Hepatocyte (in vitro differentiated cells): ENCODE measurements at places on chromosomes 12 and 14. TPM values are rescaled to one million over a fixed set of nuclear protein-coding genes. Genes with fewer than 3 reads are reported as not detected.
A peak's percentile ranks its signal among the peaks of the same experiment; 100 is the strongest.

The ALDH2 gene
- 116 and 126 TPM in 2 replicates for total RNA-seq

The SERPINA3 gene
- 402 and 457 TPM in 2 replicates for total RNA-seq

DNA sequence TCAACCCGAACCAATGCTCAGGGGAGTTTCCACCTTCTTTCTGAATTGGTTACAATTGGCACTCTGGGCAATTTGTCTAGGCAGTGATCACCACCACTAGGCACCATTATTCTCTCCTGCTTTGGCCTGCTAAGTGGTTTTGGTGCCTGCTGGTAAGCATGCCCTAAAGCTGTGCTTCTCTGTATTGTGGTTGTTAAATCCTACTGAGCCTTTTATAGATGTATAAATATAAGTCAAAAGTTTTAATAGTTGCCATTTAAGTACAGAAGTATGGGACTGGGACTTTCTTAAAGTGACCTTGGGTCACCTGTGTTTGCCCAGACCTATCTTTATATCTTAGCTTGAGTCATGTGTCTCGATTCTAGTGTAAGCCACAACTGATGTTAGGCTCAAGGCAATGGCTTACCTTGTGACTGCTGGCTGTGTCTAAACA is 475.9 kb downstream of the SLC16A7 start:
- H3K36me3 ChIP-seq, result no peaks in the 10 kb centered on the region
- H3K27ac ChIP-seq, result no peak overlapping the region
- H3K4me3 ChIP-seq, result no peak overlapping the region
- H3K27me3 ChIP-seq, result no peaks in the 10 kb centered on the region
- DNase-seq, result no peak

GRCh38 chr14:55707365-55707804 is 127.4 kb downstream of the KTN1 start:
- peaks cover 6% of the 10 kb centered on the region for H3K4me1 ChIP-seq
- peak; percentile 61 for DNase-seq
- H3K27ac ChIP-seq, result no peak overlapping the region
- H3K4me3 ChIP-seq, result no peak overlapping the region
- H3K36me3 ChIP-seq, result no peaks in the 10 kb centered on the region
- no peaks in the 10 kb centered on the region for H3K27me3 ChIP-seq

The LRP1-AS gene
- total RNA-seq, result not detected in 2 replicates

- H3K4me3 ChIP-seq, result no peak overlapping the region
- no peak overlapping the region for H3K27ac ChIP-seq
- H3K36me3 ChIP-seq, result no peaks in the 10 kb centered on the region
- DNase-seq, result no peak
- no peaks in the 10 kb centered on the region for H3K27me3 ChIP-seq
- H3K4me1 ChIP-seq, result no peaks in the 10 kb centered on the region
These were observed 535.6 kb upstream of the ATP2B1 start for GRCh38 chr12:90244232-90244631.

DNA sequence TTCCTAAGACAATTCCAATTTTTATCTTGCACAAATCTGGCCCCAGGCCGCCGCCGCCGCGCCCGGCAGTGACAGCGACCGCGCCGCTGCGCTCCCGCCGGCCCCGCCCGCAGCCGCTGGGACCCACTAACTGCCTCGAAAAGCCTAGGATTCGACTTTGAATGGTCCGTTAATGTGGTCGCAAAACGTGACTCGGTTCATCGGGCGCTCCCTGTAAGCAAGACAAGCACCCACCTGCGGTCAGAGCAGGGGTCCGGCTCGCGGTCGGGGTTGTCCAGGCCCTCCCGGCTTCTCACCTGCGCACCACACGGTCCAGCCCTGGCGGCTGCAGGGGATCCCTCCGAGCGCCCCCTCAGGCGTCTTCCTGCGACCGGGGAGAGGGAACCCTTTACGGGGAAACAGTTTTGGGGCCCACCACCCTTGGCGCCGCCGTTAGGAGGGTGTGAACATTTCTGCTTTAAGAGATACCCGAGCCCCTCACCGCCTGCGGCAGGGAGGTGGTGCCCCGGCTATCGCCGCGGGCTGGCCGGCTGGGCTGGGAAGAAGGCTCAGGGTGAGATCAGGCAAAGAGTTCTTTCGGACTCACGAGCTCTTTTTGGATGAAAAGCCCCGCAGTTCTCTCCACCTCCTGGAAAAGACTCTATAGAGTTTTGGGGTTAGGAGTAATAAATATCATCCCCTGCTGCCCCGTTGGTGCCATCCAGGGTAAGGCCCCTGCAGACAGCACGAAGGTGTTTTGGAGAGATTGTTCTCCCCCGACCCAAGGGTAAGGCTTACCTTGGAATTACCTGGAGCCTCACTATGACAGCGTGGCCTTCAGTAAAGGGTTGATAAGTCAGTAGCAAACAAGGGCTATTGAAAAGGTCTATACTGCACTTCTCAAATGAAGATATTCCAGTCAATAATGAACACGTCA is 13.6 kb upstream of the FOXJ2 start:
- H3K4me3 ChIP-seq, result peak overlapping the region; percentile 23
- no peaks in the 10 kb centered on the region for H3K36me3 ChIP-seq
- H3K27me3 ChIP-seq, result peaks cover 35% of the 10 kb centered on the region
- no peak overlapping the region for H3K27ac ChIP-seq
- H3K4me1 ChIP-seq, result peaks cover 2% of the 10 kb centered on the region

DNA sequence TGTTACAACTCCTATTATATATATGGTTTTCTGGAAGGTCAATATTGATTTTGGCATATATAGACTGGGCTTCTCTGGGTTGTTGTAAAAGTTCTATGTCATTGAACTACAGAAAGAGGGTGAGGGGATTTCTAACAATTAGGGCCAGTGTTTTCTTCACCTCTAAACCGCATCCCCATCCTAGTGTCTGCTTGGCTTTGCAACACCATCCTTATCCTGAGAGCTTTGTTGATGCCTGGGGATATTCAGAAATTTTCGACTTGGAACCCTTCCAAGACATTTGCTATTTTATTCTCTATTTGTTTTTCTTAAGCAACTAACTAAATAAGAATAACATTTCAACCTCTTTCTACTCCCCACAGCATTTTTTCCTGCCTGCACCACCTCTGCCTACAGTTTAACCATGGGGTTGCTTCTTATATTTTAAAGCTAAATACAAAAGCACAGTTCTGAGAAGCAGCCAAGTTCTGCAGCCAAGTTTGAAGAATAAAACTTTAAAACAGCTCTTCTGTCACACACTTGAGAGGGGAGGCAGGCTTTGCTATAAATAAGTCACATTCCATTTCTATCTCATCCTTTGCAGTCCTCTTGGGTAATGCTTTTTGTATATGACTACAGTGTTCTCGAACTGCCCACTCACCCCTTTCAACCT is 53.4 kb downstream of the RGS6 start:
- no peaks in the 10 kb centered on the region for H3K27me3 ChIP-seq
- peak overlapping the region; percentile 1 for H3K27ac ChIP-seq
- no peak overlapping the region for H3K4me3 ChIP-seq
- DNase-seq, result peak; percentile 19
- H3K4me1 ChIP-seq, result no peaks in the 10 kb centered on the region

The OR10A7 gene
- total RNA-seq, result not detected in 2 replicates

The ABCD4 gene
- 37.3 and 44.0 TPM in 2 replicates for total RNA-seq

DNA sequence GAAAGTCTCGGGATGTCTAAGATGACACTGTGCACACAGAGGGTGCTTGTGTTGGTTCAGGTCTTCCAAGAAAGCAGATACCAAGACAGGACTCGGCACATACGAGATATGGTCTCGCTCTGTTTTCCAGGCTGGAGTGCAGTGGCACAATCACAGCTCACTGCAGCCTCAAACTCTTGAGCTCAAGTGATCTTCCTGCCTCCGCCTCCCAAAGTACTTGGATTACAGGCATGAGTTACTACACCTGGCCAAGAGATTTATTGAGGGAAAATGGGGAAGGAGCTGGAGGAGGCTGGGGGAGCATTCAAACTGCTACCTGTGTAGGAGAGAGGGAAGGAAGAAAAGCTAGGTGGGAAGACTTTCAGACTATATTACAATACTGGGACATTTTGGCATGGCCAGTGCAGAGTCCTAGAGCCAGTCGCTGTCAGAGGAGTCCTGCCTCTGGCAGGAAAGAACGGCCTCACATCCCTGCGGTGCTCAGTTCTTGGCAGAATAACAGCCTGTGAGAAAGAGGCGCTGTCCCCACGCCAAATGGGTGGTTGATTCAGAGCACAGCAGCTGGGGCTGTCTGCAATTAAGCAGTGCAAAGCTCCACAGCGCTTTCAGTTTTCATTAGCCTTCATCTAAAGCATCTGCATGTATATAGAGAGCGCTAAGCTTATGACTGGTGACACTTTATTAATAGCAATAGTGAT is 18.3 kb downstream of the SLC17A8 start:
- H3K27me3 ChIP-seq, result no peaks in the 10 kb centered on the region
- H3K36me3 ChIP-seq, result no peaks in the 10 kb centered on the region
- no peaks in the 10 kb centered on the region for H3K4me1 ChIP-seq
- DNase-seq, result no peak
- no peak overlapping the region for H3K27ac ChIP-seq
- H3K4me3 ChIP-seq, result no peak overlapping the region

DNA sequence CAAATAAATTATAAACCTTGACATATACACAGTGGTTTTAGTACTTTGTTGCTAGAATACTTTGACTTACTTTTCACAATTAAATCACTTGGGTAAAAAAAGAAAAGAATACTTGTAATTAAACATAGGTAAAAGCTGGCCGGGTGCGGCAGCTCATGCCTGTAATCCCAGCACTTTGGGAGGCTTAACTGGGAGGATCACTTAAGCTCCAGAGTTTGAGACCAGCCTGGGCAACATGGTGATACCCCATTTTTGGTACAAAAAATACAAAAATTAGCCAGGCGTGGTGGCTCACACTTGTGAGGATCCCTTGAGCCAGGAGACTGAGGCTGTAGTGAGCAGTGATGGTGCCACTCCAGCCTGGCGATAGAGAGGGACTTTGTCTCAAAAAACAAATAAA is 7.8 kb downstream of the STX2 start:
- no peaks in the 10 kb centered on the region for H3K27me3 ChIP-seq
- H3K4me3 ChIP-seq, result no peak overlapping the region
- H3K27ac ChIP-seq, result peak overlapping the region; percentile 21

The PRIMA1 gene
- total RNA-seq, result 1.5 and 2.0 TPM in 2 replicates

DNA sequence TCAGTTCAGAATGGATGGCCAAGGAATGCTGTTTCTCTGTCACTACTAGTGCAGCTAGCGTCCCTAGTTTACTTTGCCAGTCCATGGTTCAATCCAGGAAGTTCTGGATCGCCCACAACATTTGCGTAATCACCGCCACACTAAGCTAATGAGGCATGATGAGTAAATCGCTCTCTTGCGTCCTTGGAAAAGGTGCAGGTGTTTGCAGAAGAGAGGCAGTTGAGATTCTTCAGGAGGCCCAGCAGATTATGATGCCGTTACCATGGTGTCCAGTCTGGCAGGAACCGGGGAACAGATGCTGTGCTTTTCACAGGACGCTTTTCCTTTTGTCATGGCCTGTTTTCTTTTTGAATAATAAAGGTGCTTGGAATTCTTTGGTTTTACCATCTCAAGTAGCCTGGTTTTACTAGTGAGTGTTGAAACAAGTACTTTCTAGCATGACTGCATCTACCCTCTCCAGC is 9.0 kb downstream of the TPH2 start:
- H3K36me3 ChIP-seq, result no peaks in the 10 kb centered on the region
- peak; percentile 72 for DNase-seq
- peaks cover 18% of the 10 kb centered on the region for H3K27me3 ChIP-seq
- no peaks in the 10 kb centered on the region for H3K4me1 ChIP-seq

GRCh38 chr12:14910090-14910915 is 24.6 kb upstream of the MGP start:
- H3K4me1 ChIP-seq, result peaks cover 6% of the 10 kb centered on the region
- peak overlapping the region; percentile 9 for H3K27ac ChIP-seq
- H3K4me3 ChIP-seq, result no peak overlapping the region

The TCP11L2 gene
- total RNA-seq, result 30.7 and 38.4 TPM in 2 replicates

The MYH6 gene
- not detected in 2 replicates for total RNA-seq

GRCh38 chr12:48668996-48669395 is 13.0 kb downstream of the KANSL2 start:
- H3K27ac ChIP-seq, result no peak overlapping the region
- H3K27me3 ChIP-seq, result no peaks in the 10 kb centered on the region
- H3K36me3 ChIP-seq, result no peaks in the 10 kb centered on the region
- DNase-seq, result no peak
- H3K4me1 ChIP-seq, result no peaks in the 10 kb centered on the region

GRCh38 chr14:105150368-105151083 is 18.1 kb downstream of the JAG2 start:
- no peaks in the 10 kb centered on the region for H3K36me3 ChIP-seq
- no peak overlapping the region for H3K4me3 ChIP-seq
- H3K27ac ChIP-seq, result no peak overlapping the region
- no peak for DNase-seq

DNA sequence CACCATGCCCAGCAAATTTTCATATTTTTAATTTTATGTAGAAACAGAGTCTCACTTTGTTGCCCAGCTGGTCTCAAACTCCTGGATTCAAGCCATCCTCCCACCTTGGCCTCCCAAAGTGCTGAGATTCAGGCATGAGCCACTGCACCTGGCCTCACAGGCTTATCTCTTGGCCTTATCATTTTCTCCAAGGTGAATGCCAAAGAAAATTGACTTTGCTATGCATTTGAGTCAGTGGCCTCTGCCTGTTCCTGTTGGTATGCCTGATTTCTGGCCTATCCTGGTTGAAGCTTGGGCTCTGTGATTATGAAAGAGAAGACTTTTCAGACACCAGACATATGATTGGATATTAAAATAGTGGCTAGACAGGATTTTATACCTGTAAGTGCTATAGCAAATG is 34.2 kb downstream of the MANSC1 start:
- DNase-seq, result no peak
- no peak overlapping the region for H3K4me3 ChIP-seq
- peaks cover 5% of the 10 kb centered on the region for H3K4me1 ChIP-seq
- H3K36me3 ChIP-seq, result no peaks in the 10 kb centered on the region

GRCh38 chr12:110585231-110585799 is 2.2 kb upstream of the PPTC7 start:
- H3K27ac ChIP-seq, result peak overlapping the region; percentile 18
- DNase-seq, result peak; percentile 16
- H3K27me3 ChIP-seq, result no peaks in the 10 kb centered on the region
- H3K4me3 ChIP-seq, result no peak overlapping the region

The KRT85 gene
- not detected in 2 replicates for total RNA-seq

- no peak overlapping the region for H3K4me3 ChIP-seq
- H3K36me3 ChIP-seq, result no peaks in the 10 kb centered on the region
- no peaks in the 10 kb centered on the region for H3K4me1 ChIP-seq
- no peak overlapping the region for H3K27ac ChIP-seq
- DNase-seq, result no peak
These were observed 1.3 kb upstream of the TMEM233 start for GRCh38 chr12:119592232-119592631.

GRCh38 chr14:96748362-96748761 is 48.8 kb upstream of the VRK1 start:
- H3K27me3 ChIP-seq, result peaks cover 20% of the 10 kb centered on the region
- no peak overlapping the region for H3K4me3 ChIP-seq
- H3K36me3 ChIP-seq, result no peaks in the 10 kb centered on the region
- no peak overlapping the region for H3K27ac ChIP-seq
- no peak for DNase-seq

DNA sequence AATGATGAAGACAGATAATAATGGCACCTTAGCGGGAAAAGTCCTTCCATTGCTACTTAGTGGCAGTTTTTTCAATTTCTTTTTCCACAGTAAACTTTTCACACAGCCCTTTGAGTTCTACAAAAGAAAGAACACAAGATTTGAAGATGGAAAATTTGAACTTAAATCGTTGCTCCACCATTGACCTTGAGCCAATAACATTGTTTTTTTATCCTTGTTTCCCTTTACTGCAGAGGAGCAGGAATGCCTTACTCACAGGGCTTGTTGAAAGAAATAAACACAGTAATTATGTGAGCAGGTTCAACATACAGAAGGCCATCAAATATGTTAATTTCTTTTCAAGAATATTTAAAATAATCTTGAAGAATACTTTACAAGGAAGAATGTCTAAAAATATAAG is 181.5 kb upstream of the KRR1 start:
- no peaks in the 10 kb centered on the region for H3K4me1 ChIP-seq
- no peak overlapping the region for H3K4me3 ChIP-seq
- no peak overlapping the region for H3K27ac ChIP-seq
- no peaks in the 10 kb centered on the region for H3K36me3 ChIP-seq

- no peak overlapping the region for H3K4me3 ChIP-seq
- H3K27ac ChIP-seq, result no peak overlapping the region
- no peaks in the 10 kb centered on the region for H3K4me1 ChIP-seq
- no peaks in the 10 kb centered on the region for H3K36me3 ChIP-seq
These were observed 90.7 kb upstream of the KRR1 start for GRCh38 chr12:75602106-75602505.
